ENCODE measurements at places on chromosomes 12 and 14.

- peak; percentile 77 for DNase-seq
These were observed 285.3 kb downstream of the ZFP36L1 start for GRCh38 chr14:68507544-68508081.

GRCh38 chr12:131375972-131376345, 334.9 kb upstream of the SFSWAP start:
- DNase-seq: no peak

DNA sequence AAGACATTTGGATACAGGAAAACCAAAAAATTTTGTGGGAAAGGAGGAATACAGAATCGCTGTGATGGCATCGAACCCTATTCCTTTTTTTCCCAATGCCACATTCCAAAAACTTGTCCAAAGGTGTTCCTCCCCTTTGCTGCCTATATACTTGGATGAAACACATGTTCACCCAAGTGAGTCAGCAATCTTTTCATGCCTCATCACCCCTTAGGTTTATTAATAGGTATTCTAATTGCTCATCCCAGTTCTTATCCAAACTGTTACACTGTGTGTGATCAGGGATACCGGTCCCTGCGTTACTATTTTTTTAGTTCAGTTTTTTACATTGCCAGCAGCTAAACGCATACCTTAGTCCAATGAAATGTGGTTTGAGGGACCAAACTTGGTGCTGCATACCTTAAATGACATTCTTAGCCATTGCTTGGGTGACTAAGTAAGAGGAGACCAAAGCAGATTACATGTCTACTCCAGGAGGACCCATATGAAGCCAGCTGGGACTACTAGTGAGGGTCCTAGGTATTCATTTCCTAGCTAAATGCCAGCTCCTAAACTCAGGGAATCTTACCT, 20.6 kb upstream of the ST8SIA1 start:
- no peak for DNase-seq

DNA sequence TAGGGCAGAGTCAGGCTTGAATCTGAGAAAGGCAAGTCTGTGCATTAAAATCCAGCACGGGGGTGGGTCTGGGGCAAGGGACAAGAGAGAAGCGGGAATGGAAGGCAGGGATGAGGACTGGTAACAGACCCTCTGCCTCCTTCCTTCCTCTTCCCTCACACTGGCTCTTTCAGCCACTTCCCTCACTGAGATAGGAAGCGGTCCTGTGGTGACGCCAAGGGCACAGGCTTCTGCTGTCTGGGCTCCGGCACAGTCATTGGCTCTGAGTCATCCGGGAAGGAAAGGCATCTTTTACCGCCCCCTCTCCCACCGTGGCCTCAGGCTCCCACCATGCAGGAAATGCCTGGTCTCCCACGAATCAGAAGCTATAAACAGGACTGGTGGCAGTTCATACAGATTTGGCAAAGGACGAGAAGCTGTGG, 70.2 kb downstream of the ETV6 start:
- DNase-seq: no peak

- no peak for DNase-seq
These were observed at the start of gene CNTN1 for GRCh38 chr12:40691913-40692764. TSS of gene CNTN1 (plus strand) at chr12:40692439.

Data from CD8-positive, alpha-beta T cell (primary cell).